Upper lobe of left lung (tissue), 6 donors: ENCODE measurements at places on chromosomes 7 and 10.

DNA sequence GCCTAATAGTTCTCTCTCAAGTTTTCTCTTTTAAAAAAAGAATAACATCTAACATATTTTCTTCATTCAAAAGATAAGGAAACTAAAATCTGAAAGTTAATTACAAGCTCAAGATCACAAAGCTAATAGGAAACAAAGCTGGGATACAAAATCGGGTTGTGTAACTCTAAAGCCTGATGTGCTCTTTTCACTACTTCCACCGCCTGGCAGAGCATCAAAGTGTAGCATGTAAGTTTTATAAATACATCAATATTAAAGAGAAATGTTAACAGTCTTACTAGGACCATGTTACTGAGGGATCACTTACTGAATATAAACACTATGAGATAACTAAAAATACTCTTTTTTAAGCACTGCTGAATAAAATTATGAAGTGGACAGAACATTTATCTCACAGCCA, 97.2 kb downstream of the KMT2C start:
- no peak for DNase-seq

GRCh38 chr7:120405652-120406051, 132.7 kb downstream of the KCND2 start:
- no peak for DNase-seq

GRCh38 chr10:91105269-91105668, 115.2 kb upstream of the PCGF5 start:
- DNase-seq: no peak

DNA sequence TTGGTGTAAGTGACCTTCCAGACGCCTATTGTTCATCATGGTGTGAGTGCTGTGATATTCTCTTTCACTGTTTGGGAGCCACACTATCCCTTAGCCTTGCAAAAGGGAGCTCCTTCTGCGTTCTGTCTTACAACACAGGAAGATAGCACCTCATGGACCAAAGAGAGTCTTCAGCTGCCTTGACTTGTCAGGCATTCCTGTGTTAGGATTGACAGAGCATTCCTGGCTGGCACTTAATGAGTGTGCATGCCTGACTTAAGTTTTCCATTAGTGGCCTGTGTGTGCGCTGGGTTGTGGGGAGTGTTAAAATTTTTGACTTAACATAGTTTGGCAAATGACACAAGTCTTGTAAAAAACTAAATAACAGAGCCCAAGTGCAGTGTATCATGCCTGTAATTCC, 21.9 kb upstream of the MSRB2 start:
- no peak for DNase-seq

DNA sequence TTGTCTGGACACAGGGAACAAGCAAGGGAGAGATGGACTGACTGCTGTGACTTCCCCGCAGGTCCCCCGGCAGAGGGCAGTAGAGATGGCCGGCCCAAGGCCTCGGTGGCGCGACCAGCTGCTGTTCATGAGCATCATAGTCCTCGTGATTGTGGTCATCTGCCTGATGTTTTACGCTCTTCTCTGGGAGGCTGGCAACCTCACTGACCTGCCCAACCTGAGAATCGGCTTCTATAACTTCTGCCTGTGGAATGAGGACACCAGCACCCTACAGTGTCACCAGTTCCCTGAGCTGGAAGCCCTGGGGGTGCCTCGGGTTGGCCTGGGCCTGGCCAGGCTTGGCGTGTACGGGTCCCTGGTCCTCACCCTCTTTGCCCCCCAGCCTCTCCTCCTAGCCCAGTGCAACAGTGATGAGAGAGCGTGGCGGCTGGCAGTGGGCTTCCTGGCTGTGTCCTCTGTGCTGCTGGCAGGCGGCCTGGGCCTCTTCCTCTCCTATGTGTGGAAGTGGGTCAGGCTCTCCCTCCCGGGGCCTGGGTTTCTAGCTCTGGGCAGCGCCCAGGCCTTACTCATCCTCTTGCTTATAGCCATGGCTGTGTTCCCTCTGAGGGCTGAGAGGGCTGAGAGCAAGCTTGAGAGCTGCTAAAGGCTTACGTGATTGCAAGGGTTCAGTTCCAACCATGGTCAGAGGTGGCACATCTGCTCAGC, 6.0 kb downstream of the CYREN start:
- peak; percentile 69 for DNase-seq

DNA sequence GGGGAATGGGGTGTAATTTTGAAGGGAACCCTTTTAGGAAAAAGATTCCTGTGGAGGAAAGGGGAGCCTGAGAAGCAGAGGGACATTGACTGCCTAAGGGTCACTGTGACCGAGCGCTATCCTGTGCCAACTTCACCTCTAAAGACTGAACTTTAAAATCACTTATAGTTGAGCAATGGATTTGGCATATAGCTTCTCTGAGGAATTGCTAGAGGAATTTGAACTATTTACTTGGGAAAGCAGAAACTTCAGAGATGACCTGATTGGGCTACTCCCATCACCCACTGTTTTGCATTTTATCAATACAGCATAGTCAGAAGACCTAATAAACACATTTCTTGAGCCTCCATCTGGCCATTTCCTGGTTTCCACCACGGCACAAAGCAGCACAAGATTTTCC, 23.7 kb upstream of the WNT16 start:
- no peak for DNase-seq

- no peak for DNase-seq
Observed at GRCh38 chr10:80598084-80598798, 60.5 kb downstream of the SH2D4B start.

GRCh38 chr7:1727079-1727478, 57.0 kb downstream of the ELFN1 start:
- DNase-seq: no peak

DNA sequence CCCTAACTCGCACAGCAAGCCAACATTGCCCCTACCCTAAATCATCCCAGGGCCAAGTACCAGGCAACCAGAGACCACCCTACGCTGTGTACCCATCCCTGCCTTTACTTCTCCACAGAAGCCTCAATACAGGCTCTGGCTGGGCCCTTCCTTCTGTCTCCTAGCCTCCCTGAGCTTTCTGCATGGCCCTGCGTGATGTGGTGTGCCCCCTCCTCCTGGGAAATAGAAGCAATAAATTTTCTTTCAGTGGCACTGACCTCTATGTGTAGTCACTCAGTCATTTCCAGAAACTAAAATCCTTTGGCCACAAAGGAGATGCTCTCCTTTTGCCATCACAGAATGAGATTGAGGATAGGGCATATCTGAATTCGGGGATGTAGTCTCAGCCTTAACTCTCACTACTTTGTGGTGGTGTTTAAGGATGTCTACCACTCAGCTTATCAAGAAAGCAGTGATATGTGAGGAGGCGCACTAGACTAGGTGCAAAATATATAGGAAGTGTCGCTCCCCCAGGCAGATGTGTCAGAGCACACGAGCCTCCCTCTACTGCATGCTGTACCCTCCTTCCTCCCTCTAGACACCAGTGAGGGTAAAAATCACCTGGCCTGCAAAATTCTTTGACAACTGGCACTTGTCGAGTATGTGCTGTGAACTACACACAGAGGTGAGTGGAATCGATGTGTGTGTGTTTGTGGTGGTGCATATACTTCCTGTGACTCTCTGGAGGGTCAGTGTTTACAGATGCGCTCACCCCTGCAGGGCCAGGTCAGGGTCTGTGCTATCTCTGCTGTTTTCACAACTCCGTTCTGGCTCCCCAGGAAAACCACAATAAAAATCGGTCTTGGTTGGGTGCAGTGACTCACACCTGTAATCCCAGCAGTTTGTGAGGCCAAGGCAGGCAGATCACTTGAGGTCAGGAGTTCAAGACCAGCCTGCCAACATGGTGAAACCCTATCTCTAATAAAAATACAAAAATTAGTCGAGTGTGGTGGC, 825.9 kb upstream of the IGFBP3 start:
- no peak for DNase-seq

- DNase-seq: no peak
Observed at GRCh38 chr10:3510741-3511140, 274.3 kb downstream of the KLF6 start.

- DNase-seq: peak; percentile 23
Observed at GRCh38 chr7:22589641-22590201, 89.7 kb upstream of the STEAP1B start.

GRCh38 chr10:126157189-126157588, 231.1 kb downstream of the ADAM12 start:
- DNase-seq: no peak

DNA sequence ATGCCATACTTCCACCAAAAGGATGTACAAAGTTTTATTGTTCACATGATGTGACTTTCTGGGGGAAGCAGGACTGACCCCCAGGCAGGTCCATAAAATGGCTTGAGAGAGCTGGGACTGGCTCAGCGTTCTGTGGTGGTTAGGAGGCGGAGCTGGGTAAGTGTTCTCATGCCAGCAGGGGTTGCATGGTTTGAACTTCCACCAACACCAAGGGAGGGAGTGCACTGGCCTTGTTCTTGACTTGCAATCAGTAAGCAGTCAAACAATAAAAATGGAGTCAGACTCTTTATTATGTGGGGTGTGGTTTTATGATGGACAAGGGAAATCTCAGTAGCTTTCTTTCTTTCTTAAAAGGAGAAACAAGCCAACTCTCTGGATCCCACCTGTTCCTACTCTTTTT, 95.4 kb upstream of the PRR15 start:
- DNase-seq: no peak

- DNase-seq: peak; percentile 87
Observed at GRCh38 chr10:16520900-16521299, 779 bp downstream of the C1QL3 start.
